ENCODE measurements at places on chromosomes 1 and 21. TPM values are rescaled to one million over a fixed set of nuclear protein-coding genes. Genes with fewer than 3 reads are reported as not detected.

DNA sequence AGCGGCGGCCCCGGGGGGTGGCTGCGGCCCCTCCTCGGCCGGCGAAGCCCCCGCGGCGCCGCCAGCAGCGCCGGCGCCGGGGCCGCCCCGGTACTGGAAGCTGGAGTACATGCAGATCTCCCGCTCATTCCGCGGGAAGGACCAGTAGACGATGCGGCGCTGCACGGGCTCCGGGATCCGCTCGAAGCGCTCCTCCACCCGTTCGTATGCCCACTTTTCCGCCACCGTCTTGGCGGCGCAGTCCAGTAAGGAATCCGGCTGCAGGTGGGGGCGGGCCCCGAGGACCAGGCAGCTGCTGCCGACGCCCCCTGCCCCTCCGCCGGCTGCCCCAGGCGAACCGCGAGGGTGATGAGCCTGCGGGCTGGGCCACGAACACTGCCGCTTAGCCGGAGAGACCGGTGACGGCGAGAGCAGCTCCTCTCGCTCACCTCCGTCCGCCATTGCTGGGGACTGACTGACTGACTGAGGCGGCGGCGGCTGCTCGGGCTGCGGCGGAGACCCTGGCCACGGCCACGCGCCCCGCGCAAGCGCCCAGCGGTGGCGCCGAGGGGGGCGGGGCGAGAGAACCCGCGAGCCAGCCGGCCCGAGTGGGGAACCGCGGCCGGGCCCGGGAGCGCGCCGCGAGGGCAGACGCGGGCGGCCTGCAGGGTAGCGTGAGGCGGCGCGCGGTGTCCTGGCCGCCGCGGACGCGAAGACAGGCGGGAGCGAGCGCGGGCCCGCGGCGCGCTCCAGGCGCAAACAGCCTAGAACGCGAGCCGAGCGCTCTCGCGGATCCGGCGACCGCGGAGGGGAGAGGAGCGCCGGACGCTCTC lies at the start of gene ZSWIM5:
ZSWIM5 (minus strand) TSS at position 696 of the 812 bp plus-strand sequence; CDS start at position 441, 255 bp downstream.
- peak; percentile 37 for DNase-seq

DNA sequence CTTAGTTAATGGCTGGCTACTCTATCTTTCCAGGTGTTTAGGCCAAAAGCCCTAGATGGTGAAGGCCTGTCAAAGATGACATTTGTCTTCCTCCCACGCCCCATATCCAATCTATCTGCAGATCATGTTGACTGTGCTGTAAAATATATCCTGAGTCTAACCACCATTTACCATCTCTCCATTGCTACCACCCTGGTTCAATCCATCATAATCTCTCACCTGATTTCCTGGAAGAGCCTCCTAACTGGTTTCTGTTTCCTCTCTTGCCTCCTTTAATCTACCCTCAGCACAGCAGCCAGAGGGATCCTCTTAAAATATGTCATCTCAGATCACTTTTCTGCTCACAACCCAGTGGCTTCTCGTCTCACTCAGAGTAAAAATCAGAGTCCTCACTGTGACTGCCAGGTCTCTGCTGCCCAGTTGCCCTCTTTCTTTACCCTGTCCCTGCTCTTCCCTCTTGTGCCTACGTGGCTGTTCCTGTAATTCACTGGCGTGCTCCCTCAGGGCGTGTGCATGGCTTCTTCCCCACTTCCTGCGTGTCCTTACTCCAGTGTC lies 17.8 kb downstream of the TMEM50A start:
- no peak for DNase-seq

- no peak for DNase-seq
These were observed 15.8 kb upstream of the NUP210L start for GRCh38 chr1:154170547-154171222.

GRCh38 chr1:44497422-44498170 lies 92.5 kb downstream of the RNF220 start:
- DNase-seq: no peak

GRCh38 chr1:55828044-55828443 lies 612.9 kb upstream of the USP24 start:
- DNase-seq: peak; percentile 85

GRCh38 chr1:54808443-54809207 lies 7.5 kb upstream of the TTC22 start:
- no peak for DNase-seq

GRCh38 chr1:24763671-24764070 lies 18.4 kb downstream of the CLIC4 start:
- no peak for DNase-seq

- DNase-seq: no peak
These were observed 303.0 kb downstream of the NTNG1 start for GRCh38 chr1:107443860-107444259.

DNA sequence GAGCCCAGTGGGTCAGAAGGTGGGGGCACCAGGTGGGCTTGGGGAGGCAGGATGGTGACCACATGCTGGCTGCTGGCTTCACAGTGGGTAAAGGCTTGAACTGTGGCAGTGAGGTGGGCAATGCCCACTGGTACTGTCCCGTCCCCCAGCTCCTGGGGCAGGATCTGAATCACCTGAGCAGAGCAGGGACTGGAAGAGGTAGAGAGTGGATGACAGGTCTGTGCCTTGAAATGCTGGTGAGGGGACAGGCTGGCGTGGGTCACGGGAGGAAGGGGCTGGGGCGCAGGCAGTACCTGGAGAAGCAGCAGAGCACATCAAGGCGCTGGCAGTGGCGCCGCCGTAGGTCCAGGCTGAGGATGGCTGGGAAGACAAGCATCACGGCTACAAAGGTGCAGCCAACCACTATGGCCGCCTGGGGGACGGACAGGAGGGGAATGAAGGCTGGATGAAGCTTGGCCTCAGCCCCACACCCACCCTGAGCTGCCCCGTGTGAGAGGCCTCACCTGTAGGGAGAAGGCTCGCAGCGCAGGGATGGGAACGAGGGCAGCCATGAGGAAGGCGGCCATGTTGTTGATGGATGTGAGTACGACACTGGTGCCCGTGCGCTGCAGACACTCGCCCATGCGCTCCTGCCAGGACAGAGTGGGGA lies 14.9 kb downstream of the PTCH2 start:
- DNase-seq: no peak

DNA sequence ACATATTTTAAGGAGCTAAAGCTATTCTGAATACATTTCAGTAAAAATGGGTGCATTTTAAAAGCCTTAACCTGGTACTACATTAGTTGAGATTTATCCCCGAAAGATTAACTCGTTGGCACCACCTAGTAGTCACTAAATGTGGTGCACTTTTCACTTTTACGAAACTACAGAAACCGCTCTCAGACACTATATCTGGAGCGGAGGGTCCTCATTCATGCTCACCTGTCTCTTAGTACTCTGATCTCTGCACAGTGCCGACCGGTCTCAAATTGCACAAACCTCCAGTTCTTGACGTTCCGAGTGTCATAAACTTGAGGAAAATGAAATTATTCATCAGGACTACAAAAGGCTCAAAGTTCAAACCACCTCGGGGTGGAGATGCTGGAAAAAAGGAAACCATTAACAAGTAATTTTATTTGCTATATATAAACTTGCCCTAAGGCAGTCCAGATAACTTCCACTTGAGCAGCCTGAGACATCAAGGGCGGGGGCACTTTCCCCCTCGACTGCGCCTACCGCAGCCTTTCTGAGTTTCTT lies 722 bp downstream of the LZIC start:
- DNase-seq: peak; percentile 67

DNA sequence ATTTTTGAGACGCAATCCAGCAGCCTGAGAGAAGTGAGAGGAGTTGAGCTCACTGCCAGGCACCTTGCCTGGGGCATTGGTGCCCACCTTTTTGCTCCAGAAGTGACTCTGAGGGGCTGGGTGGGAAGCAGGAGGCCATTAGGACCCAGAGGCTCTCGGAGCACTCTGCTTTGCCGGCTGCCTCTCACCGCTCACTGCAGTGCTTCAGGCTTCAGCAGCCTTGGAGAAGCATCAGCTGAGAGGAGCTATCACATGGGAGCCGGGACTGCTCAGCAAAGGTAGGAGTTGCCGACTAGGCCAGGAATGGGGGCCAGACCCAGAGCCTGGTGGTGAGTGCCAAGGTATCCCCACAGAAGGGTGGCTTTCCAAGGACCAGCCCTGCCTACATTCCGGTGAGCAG lies at the start of gene GPR61:
GPR61 (plus strand) TSS at position 197 of the 400 bp plus-strand sequence. CDS start 3,151 bp downstream, outside the sequence.
- DNase-seq: no peak

DNA sequence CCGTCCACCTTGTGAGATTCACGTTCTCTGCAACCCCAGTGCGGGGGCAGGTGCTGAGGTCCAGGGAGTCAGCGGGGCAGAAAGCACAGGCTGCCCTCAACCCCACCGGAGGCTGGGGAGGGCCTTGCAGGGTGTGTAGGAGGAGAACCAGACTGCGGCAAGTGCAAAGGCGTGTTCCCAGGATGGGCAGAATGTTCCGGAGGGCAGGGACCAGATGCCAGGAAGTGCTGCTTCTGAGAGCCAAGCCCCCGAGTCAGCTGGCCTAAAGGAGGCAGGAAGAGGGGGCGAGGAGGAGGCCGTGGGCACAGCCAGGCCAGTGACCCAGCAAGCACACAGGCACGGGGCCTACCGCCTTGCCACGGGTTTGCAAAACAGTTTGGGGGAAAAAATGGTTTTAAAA lies 193.8 kb upstream of the AJAP1 start:
- DNase-seq: no peak

The PLXNA2 gene
- 7.0 TPM for total RNA-seq

The TCHH gene
- total RNA-seq: under 0.01 TPM

The S100PBP gene
- total RNA-seq: 25.0 TPM

The SPRR2D gene
- not detected for total RNA-seq

The HPCA gene
- total RNA-seq: not detected

The SELENBP1 gene
- total RNA-seq: 5.2 TPM

The XPR1 gene
- total RNA-seq: 20.3 TPM

The MYOM3 gene
- total RNA-seq: under 0.01 TPM

The GTF2B gene
- 49.2 TPM for total RNA-seq

The PRAMEF11 gene
- not detected for total RNA-seq

The KIAA1614 gene
- total RNA-seq: 1.7 TPM

All from RPMI7951 (cell line).